ENCODE measurements at places on chromosomes 5 and 9.
A peak's percentile ranks its signal among the peaks of the same experiment; 100 is the strongest.

- no peak for DNase-seq
These were observed 268.2 kb upstream of the TAS2R1 start for GRCh38 chr5:9898319-9898718.

DNA sequence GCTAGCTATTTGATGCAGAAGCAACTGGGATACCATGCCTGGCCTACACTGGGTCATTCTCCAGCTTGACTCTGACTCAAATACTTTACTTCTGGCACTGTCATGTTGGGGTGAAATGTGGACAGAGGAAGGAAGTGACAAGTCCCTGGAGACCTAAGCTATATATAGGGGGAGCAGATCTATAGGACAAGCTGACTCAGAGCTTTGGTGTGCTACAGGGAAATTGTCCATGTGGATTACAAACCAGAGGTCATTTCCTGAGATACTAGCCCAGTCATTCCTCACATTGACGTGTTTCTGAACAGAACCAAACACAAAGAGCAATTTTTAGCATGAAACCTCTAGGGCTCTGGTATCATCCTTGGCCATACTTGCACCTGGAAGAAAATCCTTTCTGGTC lies 531.6 kb upstream of the CLINT1 start:
- DNase-seq: no peak

GRCh38 chr5:178391480-178391879 lies 158.9 kb upstream of the PHYKPL start:
- no peak for DNase-seq

GRCh38 chr9:95437559-95437958 lies 79.2 kb downstream of the PTCH1 start:
- DNase-seq: no peak

- DNase-seq: no peak
These were observed 283.8 kb downstream of the FBXL7 start for GRCh38 chr5:15783734-15784133.

GRCh38 chr5:123088031-123088805 lies 823 bp upstream of the PRDM6 start:
- DNase-seq: no peak

- DNase-seq: no peak
These were observed 726.9 kb downstream of the DNAH5 start for GRCh38 chr5:13217636-13218035.

- DNase-seq: no peak
These were observed 372.8 kb downstream of the KIAA0825 start for GRCh38 chr5:94245608-94246007.

DNA sequence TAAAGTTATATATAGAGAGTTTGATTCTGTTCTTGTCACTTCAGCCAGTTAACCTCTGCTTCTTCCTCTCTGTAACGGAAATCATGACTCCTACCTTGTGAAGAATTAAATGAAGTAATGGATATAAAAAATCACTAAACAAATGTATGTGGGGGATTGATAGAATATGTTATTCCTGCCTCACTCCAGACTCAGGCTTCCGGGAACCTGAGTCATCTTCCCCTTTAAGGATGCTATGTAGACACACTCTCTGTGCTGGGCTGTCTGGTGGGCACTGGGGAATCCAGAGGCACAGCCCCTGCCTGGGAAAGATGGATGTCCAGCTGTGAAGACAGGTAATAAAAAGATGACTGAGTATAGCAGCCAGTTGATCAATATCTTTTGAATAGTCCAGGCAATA lies 77.4 kb downstream of the ZNF618 start:
- DNase-seq: no peak

DNA sequence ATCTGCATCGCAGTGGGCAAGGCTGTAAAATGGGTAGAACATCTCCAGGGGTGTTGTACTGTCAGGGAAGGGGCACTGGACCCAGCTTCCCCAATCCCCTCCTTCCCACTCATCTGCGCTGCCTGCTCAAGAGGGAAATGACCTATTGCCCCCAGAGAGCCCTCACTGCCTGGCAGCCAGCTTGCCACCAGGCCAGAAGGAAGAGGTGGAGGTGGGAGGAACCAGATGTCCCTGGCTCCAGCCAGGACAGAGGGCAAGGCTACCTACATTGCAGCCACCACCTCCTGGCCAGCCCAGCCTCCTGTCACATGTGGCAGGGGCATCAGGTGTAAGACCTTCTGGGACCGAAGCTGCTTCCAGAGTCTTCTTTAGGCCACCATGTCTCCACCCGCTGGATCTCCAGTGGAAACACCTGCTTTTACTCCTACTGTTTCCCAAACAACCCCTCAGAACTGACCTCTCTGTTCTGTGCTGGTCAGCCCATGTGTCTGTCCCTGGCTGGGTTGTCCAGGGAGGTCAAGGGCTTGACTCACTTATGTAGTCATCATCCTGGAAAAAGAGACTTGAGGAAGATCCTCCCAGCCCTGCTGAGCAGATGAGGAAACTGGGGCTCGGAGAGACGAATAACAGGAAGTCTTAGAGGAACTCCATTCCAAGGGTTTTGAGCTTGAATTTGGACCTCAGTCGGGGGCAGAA lies 42.3 kb downstream of the JADE2 start:
- no peak for DNase-seq

DNA sequence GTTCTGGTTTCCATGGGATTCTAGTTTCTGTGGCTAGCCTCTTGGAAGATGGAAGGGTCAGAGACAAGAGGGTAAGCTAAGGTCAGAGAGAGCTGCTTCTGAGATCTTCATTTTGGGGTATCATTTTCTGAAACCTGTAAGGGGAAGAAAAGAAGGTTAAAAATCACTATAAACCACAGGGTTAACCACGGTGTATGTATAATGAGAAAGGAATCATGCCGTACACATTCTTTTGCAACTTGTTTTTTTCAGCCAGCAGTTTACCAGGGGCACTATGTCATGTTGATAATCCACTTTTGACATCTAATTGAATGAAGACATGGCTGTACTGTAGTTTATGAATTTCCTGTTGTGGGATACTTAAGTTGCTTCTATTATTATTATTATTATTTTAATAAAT lies 164.4 kb downstream of the FOCAD start:
- no peak for DNase-seq

DNA sequence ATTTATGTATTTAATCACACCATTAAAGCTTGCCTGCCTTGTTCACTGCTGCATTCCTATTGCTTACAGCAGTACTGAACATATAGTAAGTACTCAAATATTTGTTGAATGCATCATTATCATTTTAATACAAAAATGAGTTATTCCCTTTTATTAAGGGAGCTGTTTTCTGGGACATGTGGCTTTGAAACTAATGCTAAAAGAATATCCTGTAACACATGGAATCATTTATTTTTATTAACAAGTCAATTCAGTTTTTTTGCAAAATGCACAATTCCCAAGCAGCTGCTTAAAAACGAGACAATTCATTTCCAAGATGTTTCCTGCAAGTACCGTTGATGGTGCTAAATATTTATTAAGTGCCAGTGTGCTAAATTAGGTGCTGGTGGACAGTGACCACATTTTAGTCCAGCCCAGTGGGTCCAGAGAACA lies 148.3 kb upstream of the NR3C1 start:
- no peak for DNase-seq

DNA sequence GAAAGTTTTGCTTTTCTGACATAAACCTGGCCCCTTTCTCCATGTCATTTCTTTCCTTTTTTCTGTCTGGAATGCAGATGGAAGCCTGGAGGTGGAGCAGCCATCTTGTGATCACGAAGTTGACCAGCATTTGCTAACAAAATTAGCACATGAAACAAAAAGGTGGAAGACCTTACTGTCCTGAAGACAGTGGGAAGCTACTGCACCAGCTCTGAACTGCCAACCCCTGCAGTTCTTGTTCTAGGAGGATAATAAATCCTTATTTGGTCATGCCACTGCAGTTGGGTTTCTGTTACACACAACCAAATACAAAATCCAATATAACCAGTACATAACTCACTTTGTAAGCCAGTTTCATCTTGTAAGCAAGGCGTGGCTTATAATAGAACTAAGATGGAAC lies 249.4 kb upstream of the TBCA start:
- no peak for DNase-seq

- DNase-seq: no peak
These were observed 352.6 kb downstream of the OSTF1 start for GRCh38 chr9:75440914-75441313.

GRCh38 chr5:53249529-53250200 lies 140.1 kb upstream of the MOCS2 start:
- no peak for DNase-seq

- DNase-seq: no peak
These were observed 230.3 kb downstream of the GLIS3 start for GRCh38 chr9:4069457-4070153.

GRCh38 chr9:5841771-5842573 lies 9.1 kb upstream of the ERMP1 start:
- DNase-seq: peak; percentile 25

GRCh38 chr9:27451207-27451797 lies 72.8 kb upstream of the IFNK start:
- DNase-seq: no peak

DNA sequence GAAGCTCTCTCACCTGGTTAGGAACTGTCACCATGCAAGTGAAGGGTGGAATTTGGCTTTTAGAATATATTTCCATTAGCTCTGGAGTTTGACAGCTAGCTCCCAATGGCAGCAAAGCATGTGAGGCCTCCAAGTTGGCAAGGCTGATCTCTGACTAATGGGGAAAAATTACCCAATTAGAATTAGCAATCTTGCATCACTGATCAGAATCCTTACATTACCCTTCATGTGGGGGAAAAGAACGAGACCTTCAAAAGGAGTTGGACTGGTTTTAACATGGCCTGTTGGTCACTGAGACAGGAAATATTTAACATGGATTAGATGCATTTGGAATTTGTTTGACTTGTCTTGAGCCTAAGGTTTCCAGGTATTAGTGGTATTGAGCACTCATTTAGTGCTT lies 192.3 kb upstream of the GDNF start:
- no peak for DNase-seq

GRCh38 chr9:103152473-103152872 lies 157.3 kb downstream of the CYLC2 start:
- DNase-seq: no peak

DNA sequence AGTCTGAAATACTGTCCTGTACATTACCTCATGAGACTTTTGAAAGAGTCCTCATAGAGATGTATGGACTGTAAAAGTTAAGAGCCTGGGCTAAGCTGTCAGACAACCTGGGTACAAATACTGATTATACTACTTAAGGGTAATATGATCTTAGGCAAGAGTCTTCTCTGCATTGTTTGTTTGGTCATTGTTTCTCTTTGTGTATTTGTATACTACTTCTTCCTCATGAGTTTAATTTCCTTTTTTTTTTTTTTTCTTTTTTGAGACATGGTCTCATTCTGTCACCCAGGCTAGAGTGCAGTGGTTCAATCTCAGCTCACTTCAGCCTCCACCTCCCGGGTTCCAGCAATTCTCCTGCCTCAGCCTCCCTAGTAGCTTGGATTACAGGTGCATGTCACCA lies 2.6 kb upstream of the PFDN1 start:
- DNase-seq: no peak

DNA sequence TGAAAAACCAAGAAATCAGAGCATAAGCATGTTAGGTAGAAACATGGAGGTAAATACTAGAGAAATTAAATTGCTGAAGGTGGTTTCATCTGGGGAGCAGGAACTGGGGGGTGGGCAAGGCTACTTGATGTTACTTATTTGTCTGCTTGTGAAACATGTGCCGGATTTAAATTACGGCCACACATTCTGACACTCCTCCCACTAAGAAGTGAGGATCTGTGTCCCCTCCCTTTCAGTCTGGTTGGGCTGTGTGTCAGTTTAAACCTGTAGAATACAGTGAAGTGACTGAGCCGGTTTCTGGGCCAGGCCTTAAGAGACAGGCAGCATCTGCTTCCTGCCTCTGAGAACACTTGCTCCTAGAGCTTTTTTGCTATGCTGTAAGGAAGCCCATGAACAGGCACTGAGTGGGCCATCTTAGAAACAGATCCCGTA lies 2.3 kb upstream of the IARS1 start:
- no peak for DNase-seq

DNA sequence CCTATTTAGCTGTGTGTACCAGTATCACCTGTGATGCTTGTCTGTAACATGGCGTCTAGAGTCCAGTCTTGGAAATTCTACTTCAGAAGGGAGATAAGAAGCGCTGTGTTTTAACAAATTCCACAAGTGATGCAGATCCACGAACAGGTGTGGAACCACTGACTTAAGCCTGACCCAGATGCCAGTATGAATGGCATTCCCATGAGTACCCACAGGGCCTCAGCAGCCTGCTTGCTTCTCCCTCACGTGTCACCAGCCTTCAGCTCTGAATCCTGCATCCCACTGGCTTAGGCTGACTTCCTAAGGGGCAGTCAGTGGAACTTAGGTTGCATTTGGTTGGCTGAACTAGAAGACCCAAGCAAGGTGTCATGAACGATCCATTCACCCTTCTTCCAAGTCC lies 8.5 kb upstream of the DENND1A start:
- DNase-seq: no peak

DNA sequence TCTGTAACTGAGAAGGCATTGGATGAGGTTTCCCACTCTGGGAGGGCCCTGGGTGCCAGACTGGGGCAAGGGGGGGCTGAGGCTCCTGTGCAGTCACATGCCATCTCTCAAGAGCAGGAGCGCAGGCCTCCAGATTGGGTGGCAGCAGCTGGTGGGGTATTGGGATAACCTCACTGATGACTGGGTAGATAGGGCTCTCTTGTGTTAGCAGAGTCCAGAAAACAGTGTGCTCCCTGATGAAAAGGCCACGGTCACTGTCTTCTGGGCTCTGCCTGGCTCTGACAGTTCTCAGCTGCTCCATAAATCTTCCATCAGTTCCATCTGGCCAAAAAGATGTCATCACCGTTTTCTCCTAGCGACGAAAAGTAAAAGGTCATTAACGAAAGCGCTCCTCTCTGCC lies 21.8 kb upstream of the NKX2-5 start:
- no peak for DNase-seq

DNA sequence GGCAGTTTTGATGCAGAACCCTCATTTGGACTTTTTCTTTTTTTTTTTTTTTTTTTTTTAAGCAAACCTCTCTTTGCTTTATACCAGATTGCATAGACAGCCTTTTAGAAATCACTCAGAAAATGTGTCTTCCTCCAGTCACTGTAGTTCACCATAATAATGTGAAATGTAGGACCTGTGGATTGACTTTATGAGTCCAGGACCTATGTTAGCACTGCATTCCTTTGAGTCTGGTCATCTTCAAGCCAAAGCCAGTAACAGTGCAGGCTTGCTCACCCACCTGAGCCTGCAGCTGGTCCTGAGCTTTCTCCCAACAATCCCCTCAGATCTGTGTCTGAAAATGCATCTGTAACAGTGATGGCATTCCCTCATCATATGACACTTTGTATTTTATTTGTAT lies 110.7 kb upstream of the NFIL3 start:
- no peak for DNase-seq

- DNase-seq: no peak
These were observed 128.2 kb upstream of the VCAN start for GRCh38 chr5:83343299-83343698.

GRCh38 chr5:54217826-54218503 lies 92.4 kb downstream of the ARL15 start:
- DNase-seq: peak; percentile 15
